ENCODE measurements at places on chromosomes 16 and 17.
A peak's percentile ranks its signal among the peaks of the same experiment; 100 is the strongest.

GRCh38 chr16:1414532-1415260 lies at the start of gene UNKL:
UNKL (minus strand) TSS chr16:1414704; CDS start chr16:1414691, 13 bp downstream.
- DNase-seq = no peak

DNA sequence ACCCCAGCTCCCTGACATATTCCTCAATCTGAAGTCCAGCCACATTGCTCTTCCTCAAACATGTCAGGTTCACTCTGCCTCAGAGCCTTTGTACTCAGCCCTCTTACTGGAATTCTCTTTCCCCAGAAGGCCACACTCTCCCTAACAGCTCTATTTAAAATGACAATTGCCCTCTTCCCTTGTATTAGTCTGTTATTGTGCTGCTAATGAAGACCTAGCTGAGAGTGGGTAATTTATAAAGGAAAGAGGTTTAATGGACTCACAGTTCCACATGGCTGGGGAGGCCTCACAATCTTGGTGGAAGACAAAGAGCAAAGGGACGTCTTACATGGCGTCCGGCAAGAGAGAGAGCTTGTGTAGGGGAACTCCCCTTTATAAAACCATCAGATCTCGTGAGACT lies 46.0 kb downstream of the HS3ST2 start:
- DNase-seq = no peak

DNA sequence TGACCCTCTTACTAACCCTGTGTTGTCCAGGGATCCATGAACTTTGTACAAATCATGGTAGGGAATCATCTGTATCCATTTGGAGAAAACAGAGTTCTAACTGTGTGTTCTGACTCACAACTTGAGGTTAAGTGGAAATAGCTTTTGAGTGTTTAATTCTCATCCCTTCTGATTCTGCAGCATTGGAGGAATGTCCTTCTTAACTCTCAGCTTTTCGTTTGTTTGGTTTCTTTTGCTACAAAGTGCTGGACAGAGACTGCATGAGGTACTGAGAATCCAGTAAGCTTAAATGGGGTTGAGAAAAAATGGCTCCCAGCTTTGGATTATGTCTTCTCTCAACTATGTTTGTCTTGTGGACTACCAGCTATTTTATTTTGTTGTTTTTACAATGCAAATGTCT lies 352.1 kb upstream of the KIF2B start:
- DNase-seq = no peak

GRCh38 chr17:81599719-81600486 lies 37.0 kb downstream of the NPLOC4 start:
- no peak for DNase-seq

DNA sequence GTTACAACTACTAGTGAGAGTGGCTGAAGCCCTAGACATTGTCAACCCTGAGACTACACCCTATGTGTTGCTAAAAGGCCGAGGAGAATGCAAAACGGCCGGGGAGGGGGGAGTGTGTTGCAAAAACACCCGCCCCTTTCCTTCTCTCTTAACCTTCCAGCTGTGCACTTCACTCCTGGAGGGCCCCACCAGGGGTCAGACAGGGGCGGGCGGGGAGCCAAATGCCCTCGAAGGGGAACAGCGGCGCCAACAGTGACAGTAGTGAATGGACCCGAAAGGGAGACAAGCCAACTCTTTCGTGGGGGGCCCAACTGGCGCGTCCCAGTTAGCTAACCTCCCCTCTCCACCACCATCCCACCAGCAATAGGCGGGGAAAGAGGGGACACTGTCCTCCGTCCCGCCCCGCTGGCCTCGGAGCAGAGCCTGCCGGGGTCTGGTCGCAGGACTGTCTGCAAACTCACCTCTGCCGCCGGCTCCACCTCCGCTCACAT lies 352 bp downstream of the MARF1 start:
- DNase-seq = peak; percentile 60
